ENCODE measurements at places on chromosomes 16 and 17.

DNA sequence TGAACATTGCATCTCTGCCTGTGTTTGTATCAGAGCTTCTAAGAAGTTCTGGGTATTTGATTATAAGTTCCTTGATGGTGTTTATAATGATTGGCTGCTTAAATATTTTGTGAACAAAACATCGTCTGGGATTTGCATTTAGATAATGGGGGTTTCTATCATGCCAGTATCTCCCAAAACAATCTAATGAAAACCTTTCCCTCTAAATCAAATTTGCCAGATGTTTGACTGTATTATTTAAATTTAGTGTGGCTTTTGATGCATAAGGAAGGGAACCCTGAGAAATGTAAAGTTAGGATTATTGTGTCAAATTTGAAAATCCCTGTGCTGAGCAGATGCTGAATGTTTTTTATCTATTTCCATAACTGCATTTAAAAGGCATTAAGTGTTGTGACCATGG, 159.9 kb downstream of the HS3ST3A1 start:
- H3K27me3 ChIP-seq, result no peaks in the 10 kb centered on the region
- no peaks in the 10 kb centered on the region for H3K36me3 ChIP-seq
- H3K4me3 ChIP-seq, result no peak overlapping the region
- no peak for DNase-seq
- no peak overlapping the region for H3K27ac ChIP-seq

DNA sequence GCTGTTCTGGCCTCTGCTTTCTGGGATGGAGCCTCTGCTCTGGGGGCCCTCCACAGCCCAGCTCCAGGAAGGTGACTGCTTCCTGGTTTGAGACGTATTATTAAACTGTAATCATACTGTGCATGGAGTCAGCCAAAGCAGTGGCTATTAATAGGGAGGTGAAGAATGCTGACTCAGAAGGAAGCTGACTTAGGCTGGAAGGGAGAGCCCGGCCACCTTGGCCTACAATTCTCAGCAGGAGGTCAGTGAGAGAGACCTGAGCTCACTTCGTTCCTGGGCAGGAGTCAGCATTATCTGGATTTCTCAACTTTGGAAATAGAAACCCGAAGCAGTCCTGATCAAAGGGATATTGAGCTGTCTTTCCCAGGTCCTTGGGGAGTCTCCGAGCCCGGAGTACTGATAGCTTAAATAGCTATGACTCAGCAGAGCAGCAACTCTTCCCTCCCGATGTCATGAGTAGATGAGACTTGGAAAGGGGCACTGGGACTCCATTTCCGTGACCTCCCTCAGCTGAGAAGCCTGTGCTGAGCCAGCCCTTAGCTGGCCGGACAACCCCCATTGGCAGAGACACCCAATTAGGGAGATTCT, 91.8 kb downstream of the YPEL2 start:
- H3K27ac ChIP-seq, result no peak overlapping the region
- no peaks in the 10 kb centered on the region for H3K36me3 ChIP-seq
- no peak for DNase-seq
- no peak overlapping the region for H3K4me3 ChIP-seq
- H3K27me3 ChIP-seq, result no peaks in the 10 kb centered on the region

GRCh38 chr16:1093284-1094123, 2.5 kb downstream of the C1QTNF8 start:
- no peaks in the 10 kb centered on the region for H3K27me3 ChIP-seq
- H3K4me1 ChIP-seq, result peaks cover 3% of the 10 kb centered on the region
- DNase-seq, result no peak
- H3K4me3 ChIP-seq, result no peak overlapping the region

DNA sequence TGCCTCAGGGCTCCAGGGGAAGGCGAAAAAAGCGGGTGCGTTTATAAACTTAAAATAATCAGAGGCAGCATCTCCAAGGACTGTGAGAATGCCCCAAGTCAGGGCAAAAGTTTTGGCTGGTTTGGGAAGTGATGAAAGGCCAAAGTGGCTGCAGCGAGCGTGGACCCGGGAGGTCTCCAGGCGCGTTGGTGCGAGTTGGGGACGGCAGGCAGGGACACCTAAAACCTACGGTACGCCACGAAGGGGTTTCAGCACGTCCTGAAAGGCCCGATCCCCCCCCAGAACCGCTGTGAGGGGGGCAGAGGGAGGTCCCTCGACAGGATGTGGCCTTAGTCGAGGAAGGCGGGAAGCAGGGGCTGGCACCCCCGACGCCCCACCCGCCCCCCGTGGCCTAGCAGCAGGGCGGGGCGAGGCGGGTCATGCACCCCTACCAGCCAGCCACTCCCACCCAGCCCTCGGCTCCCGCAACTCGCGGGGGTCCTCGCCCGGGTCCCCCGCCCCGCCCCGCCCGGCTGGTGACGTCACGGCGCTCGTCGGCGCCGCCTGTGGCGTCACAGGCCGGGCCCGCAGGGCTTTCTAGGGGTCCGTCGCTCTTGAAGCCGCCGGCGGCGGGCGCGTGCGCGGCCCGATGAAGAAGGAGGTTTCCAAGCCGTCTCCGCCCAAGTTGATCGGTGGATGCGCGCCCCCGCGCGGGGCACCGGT, at the start of gene MYCBPAP:
Gene MYCBPAP (plus strand): TSS at position 569 of the 702 bp plus-strand sequence. CDS start 236 bp downstream, outside the sequence.
- peak within 1 kb of the TSS; percentile 70 for H3K4me3 ChIP-seq
- H3K4me1 ChIP-seq, result peaks cover 5% of the 10 kb centered on the region
- H3K27me3 ChIP-seq, result no peaks in the 10 kb centered on the region

GRCh38 chr16:56547120-56547948, 17.5 kb upstream of the MT4 start:
- peak overlapping the region; percentile 20 for H3K4me3 ChIP-seq
- peak overlapping the region; percentile 66 for H3K27ac ChIP-seq
- H3K4me1 ChIP-seq, result peaks cover 10% of the 10 kb centered on the region
- H3K36me3 ChIP-seq, result no peaks in the 10 kb centered on the region
- H3K27me3 ChIP-seq, result peaks cover 16% of the 10 kb centered on the region
- peak; percentile 34 for DNase-seq

- H3K36me3 ChIP-seq, result no peaks in the 10 kb centered on the region
- H3K4me1 ChIP-seq, result peaks cover 4% of the 10 kb centered on the region
- no peak for DNase-seq
Observed at GRCh38 chr16:81539009-81539758, 94.6 kb downstream of the CMIP start.

DNA sequence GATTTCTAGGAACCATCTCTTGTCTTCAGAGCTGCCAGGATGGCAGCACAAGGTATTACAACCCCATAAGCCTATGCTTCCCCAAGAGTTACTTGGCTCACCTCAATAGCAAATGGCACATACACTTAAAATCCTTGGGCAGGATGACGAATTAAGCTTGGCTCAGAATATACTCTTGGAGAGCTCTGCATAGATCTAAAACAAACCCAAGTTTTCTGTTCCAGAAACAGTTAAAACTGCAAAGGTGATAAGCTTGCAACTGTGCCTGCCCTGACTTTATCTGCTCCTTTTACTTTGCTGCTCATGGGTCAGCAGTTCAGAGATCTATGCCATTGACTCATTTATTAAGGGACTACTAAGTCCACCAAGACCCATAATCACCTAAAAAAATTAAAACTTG, 26.1 kb downstream of the XPO6 start:
- H3K27ac ChIP-seq, result no peak overlapping the region
- DNase-seq, result no peak
- H3K4me3 ChIP-seq, result no peak overlapping the region
- peaks cover 9% of the 10 kb centered on the region for H3K36me3 ChIP-seq
- no peaks in the 10 kb centered on the region for H3K4me1 ChIP-seq

GRCh38 chr16:28027055-28027454, 36.5 kb downstream of the GSG1L start:
- no peaks in the 10 kb centered on the region for H3K27me3 ChIP-seq
- no peaks in the 10 kb centered on the region for H3K4me1 ChIP-seq
- H3K27ac ChIP-seq, result no peak overlapping the region
- DNase-seq, result no peak

DNA sequence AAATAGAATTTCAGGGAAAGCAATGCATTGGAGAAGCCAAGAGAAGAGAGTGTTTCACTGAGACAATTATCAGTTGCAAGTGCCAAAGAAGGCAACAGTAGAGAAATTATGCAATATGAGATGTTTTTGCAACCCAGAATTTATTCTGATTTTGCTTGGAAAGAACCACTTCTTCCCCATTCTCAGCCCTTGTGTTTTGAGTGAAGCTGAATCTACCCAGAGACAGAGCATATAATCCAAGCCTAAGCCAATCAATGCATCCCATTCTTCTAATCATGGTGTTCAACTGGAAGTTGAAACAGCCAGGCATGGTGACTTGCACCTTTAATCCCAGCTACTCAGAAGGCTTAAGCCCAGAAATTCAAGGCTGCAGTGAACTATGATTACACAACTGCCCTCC, 6.9 kb upstream of the SCNN1G start:
- no peaks in the 10 kb centered on the region for H3K36me3 ChIP-seq
- H3K27ac ChIP-seq, result no peak overlapping the region
- DNase-seq, result no peak
- no peaks in the 10 kb centered on the region for H3K4me1 ChIP-seq
- H3K27me3 ChIP-seq, result no peaks in the 10 kb centered on the region

- no peaks in the 10 kb centered on the region for H3K36me3 ChIP-seq
- H3K27me3 ChIP-seq, result no peaks in the 10 kb centered on the region
- H3K27ac ChIP-seq, result no peak overlapping the region
- no peak overlapping the region for H3K4me3 ChIP-seq
- peaks cover 12% of the 10 kb centered on the region for H3K4me1 ChIP-seq
Observed at GRCh38 chr17:29709866-29710519, 87.3 kb upstream of the CORO6 start.

- no peak overlapping the region for H3K27ac ChIP-seq
- no peaks in the 10 kb centered on the region for H3K27me3 ChIP-seq
- H3K4me3 ChIP-seq, result no peak overlapping the region
- DNase-seq, result no peak
- H3K4me1 ChIP-seq, result no peaks in the 10 kb centered on the region
Observed at GRCh38 chr17:49798738-49799137, 10.3 kb downstream of the KAT7 start.
